Tibial nerve (tissue), 4 donors: ENCODE measurements at places on chromosomes 3 and 15. TPM values are rescaled to one million over a fixed set of nuclear protein-coding genes. Genes with fewer than 3 reads are reported as not detected.

DNA sequence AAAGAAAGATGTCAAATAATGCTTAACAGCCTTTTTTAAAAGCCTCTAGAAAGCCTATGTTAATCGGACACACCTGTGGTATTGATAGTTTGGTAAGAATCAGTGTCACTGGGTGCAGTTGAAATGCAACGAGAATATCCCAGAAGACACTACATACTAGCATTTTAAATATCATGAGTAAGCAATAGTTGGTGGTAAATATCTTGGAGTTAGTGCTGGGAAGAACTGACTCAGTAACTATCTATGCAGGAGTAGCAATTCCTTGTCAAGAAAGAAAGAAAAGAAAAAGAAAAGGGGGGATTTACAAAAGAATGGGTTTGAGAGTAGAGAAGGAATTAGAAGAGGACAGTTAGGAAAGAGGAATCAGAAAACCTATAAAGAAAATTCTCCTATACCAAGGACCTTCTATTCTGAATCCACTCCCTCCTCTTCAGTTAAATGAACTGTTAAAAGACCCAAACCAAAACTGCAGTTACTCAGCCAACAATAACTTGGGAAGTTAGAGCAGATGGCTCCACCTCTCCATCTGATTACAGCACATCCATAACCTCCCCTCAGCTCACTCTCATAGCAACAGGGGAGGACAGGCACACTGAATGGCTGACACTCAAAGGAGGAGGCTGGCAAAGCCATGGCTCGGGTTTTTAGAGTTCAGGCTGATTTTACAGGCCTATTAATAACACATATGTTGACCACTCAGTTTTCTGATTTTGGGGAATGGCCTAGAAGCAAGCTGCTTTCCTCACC lies 207.6 kb upstream of the MDFIC2 start:
- H3K4me1 ChIP-seq = no peaks in the 10 kb centered on the region
- no peaks in the 10 kb centered on the region for H3K27me3 ChIP-seq
- H3K36me3 ChIP-seq = no peaks in the 10 kb centered on the region

DNA sequence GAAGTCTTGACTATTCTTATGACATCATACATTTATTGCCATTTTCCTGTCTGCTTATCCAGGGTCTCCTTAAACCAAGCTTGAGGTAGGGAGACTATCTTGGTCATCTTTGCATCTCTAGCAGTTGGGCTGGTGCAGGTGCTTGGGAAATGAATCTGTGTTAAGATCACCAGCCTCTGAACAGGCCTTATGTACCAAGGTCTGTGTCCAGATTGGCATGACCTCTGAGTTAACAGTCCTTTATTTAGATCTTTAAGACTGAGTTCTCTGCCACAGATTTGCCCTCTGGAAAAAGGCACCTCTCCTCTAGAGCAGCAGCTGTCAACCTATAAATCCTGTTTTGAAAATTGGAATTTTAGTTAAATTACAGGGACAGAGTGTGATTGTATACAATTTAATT lies 35.4 kb downstream of the RAB7A start:
- H3K27ac ChIP-seq = no peak overlapping the region
- no peak for DNase-seq
- H3K4me1 ChIP-seq = peaks cover 21% of the 10 kb centered on the region

DNA sequence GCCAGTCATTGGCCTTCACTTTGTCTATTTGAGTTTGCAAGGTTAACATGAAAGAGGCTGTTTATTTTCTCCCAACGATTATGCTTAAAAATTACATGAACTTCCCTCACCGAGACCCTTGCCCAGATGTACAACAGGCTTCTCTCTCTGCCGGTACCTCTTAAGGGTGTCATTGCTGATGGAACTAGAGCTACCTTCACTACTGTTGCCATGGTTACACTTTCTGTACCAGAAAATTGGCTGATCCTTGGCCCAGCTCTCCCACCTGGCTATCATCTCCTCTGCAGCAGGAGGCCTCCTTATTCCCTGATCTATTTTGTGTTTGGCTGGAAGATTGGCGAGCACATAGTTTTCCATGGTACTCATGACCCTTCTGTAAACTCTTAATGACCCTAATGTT lies 24.0 kb upstream of the LIPC start:
- no peaks in the 10 kb centered on the region for H3K36me3 ChIP-seq
- no peaks in the 10 kb centered on the region for H3K4me1 ChIP-seq
- H3K27me3 ChIP-seq = no peaks in the 10 kb centered on the region
- no peak for DNase-seq
- H3K27ac ChIP-seq = no peak overlapping the region

GRCh38 chr3:126965526-126966080 lies 17.3 kb upstream of the PLXNA1 start:
- H3K4me1 ChIP-seq = peaks cover 18% of the 10 kb centered on the region
- H3K27me3 ChIP-seq = no peaks in the 10 kb centered on the region
- H3K27ac ChIP-seq = no peak overlapping the region
- DNase-seq = no peak

GRCh38 chr3:40379674-40380306 lies 7.2 kb upstream of the ENTPD3 start:
- H3K27me3 ChIP-seq = no peaks in the 10 kb centered on the region
- no peak overlapping the region for H3K4me3 ChIP-seq
- no peak for DNase-seq
- H3K27ac ChIP-seq = no peak overlapping the region
- H3K4me1 ChIP-seq = no peaks in the 10 kb centered on the region
- no peaks in the 10 kb centered on the region for H3K36me3 ChIP-seq

DNA sequence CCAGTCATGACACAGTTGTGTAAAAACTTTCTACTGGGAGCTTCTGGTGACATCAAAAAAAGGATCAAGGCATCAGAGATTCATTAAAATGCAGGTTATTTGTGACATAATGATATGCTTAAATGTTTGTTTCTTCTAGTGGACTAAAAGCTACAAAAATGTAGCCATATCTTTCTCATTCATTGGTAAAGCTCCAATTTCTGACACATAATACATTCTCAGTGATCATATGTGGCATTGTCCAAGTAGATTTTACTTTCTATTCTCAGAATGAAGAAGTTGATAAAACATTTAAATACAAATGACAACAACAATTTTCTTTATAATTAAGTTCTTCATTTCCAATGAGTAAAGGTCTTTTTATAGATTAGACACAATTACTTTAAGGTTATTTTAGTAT lies 71.0 kb upstream of the ARHGEF26 start:
- H3K36me3 ChIP-seq = no peaks in the 10 kb centered on the region
- no peak for DNase-seq
- no peaks in the 10 kb centered on the region for H3K27me3 ChIP-seq
- H3K27ac ChIP-seq = no peak overlapping the region
- no peak overlapping the region for H3K4me3 ChIP-seq
- no peaks in the 10 kb centered on the region for H3K4me1 ChIP-seq

DNA sequence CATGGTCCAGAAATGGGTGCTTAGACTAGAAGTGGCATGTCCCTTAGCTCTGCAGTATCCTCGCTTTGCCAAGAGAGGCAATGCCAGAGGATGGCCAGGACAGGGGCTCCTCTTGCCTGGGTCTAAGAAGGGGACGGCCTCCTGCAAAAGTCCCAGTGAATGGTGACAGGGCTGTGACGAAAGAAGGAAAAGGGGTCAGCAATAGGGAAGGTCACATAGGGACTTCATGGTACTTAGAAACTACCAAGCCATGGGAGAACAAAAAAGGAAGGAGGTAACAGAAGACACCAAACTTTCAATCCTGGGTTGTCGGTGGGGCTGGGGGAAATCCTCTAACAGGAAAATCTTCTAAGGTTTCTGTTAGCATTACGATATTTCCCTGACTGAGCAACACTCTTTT lies 36.2 kb upstream of the ATOSA start:
- no peak for DNase-seq
- H3K4me1 ChIP-seq = no peaks in the 10 kb centered on the region
- no peak overlapping the region for H3K27ac ChIP-seq
- H3K27me3 ChIP-seq = no peaks in the 10 kb centered on the region

DNA sequence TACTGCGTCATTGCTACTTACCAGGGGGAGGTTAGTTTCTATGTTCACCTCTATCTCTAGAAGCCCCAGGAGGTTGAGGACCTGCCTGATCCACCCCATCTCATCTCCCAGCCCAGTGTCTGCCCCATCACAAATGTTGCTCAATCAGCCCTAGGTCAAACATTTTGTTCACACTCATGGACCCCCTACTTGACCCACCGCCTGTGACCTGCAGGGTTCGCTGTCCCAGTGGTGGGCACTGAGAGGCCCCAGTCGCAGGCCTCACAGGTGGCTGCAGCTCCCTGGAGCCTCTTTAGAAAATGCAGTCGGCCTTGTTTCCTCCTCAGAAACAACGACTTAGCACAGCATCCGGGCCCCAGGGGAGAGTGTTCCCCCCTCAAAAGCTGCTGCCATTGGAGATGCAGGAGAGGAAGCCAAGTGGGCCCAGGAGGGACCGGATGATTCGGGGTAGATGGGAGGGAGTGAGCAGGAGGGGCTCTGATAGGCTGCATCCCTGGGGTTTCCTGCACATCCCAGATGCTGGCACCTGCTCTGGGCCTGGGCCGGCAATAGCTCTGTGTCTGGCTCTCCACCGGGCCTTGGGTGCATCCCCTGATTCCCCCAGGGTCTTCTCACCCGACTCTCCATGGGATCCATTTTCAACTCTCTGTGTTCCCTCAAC lies 18.4 kb upstream of the INSYN1 start:
- H3K4me3 ChIP-seq = no peak overlapping the region
- H3K36me3 ChIP-seq = no peaks in the 10 kb centered on the region
- no peak overlapping the region for H3K27ac ChIP-seq
- H3K27me3 ChIP-seq = no peaks in the 10 kb centered on the region
- H3K4me1 ChIP-seq = no peaks in the 10 kb centered on the region

DNA sequence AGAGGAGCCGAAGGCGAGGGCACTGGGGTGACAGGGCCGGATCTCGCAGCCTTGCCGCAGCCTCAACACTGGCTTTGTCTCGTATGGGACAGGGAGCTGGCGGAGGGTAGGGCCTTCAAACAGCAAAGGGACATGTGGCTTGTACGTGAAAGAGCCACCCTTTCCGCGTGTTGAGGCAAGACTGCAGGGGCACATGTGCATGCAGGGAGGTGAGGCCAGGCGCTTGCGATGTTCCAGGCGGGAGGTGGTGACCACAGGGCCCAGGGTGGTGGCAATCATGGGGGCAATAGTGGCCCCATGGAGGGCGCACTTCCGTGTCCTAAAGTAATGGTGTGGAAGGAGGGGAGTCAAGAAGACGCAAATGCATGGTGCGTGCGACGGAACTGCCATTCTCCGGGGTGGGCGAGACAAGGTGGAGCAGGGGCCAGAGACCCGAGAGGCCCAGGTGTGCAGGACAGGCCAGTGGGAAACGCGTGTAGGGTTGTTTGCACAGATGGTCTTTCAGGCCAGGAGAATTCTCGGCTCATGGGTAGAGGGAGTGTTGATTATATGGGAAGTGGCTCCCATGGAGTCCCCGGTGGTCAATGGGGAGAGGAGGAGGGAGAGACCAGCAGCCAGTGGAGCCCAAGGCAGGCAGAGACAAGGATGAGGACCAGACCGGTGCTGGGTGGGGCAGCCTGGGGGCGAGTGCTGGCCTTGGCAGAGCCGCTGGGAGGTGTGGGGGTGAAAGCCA lies 45.8 kb upstream of the PCSK6 start:
- H3K4me3 ChIP-seq = no peak overlapping the region
- no peaks in the 10 kb centered on the region for H3K4me1 ChIP-seq
- DNase-seq = no peak
- no peak overlapping the region for H3K27ac ChIP-seq
- H3K27me3 ChIP-seq = no peaks in the 10 kb centered on the region

- no peak overlapping the region for H3K27ac ChIP-seq
- H3K4me3 ChIP-seq = no peak overlapping the region
Measured at GRCh38 chr3:133901083-133901482, 5.4 kb upstream of the RAB6B start.

- no peak overlapping the region for H3K4me3 ChIP-seq
- H3K27ac ChIP-seq = no peak overlapping the region
- H3K4me1 ChIP-seq = no peaks in the 10 kb centered on the region
- no peak for DNase-seq
- H3K27me3 ChIP-seq = no peaks in the 10 kb centered on the region
- H3K36me3 ChIP-seq = no peaks in the 10 kb centered on the region
Measured at GRCh38 chr3:39668420-39668819, 141.0 kb upstream of the MYRIP start.

PEX5L gene
- 30.8 TPM for total RNA-seq

- no peaks in the 10 kb centered on the region for H3K27me3 ChIP-seq
- DNase-seq = peak; percentile 43
- no peak overlapping the region for H3K27ac ChIP-seq
- peaks cover 2% of the 10 kb centered on the region for H3K4me1 ChIP-seq
Measured at GRCh38 chr3:104273046-104273649, 1093.6 kb upstream of the ALCAM start.

DNA sequence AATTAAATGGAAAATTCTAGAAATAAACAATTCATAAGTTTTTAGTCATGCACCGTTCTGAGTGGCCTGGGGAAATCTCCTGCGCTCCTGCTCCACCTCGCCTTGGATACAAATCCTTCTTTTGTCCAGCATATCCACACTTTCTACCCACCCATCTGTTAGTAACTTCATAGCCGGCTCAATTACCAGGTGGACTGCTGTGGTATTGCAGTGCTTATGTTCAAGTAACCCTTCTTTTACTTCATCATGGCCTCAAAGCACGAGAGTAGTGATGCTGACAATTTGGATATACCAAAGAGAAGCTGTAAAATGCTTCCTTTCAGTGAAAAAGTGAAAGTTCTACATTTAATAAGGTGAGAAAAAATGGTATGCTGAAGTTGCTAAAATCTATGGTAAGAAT lies 142.3 kb upstream of the CHL1 start:
- H3K4me3 ChIP-seq = no peak overlapping the region
- peak overlapping the region; percentile 29 for H3K27ac ChIP-seq
- DNase-seq = no peak
- H3K27me3 ChIP-seq = no peaks in the 10 kb centered on the region

- H3K4me3 ChIP-seq = no peak overlapping the region
- H3K36me3 ChIP-seq = peaks cover 89% of the 10 kb centered on the region
- no peak for DNase-seq
- H3K27ac ChIP-seq = no peak overlapping the region
Measured at GRCh38 chr3:119400466-119400865, 62.9 kb downstream of the TMEM39A start.

GRCh38 chr15:29356786-29357185 lies 87.2 kb upstream of the NSMCE3 start:
- no peak overlapping the region for H3K4me3 ChIP-seq
- no peaks in the 10 kb centered on the region for H3K27me3 ChIP-seq
- H3K36me3 ChIP-seq = no peaks in the 10 kb centered on the region
- no peak overlapping the region for H3K27ac ChIP-seq

DNA sequence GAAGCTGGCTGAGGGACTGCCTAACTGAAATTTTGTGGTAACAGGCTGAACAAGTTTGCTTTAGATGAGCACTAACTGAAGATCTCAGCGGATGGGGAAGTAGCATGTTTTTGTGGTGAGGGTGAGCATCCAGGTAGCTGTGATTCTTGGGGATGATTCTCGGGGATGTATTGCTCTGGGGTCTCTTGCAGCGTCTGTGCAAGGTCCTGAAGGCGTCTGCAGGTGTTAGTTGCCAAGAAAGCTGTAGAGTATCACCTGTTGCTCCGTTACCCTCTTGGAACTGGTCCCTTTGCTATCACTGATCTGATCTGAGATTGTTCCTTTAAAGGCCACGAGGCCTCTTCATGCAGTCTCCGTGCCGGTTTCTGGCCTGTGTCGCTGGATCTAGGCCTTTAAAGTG lies 6.0 kb downstream of the TMED3 start:
- no peaks in the 10 kb centered on the region for H3K36me3 ChIP-seq
- DNase-seq = no peak
- H3K4me3 ChIP-seq = no peak overlapping the region
- no peak overlapping the region for H3K27ac ChIP-seq
- H3K27me3 ChIP-seq = no peaks in the 10 kb centered on the region
- no peaks in the 10 kb centered on the region for H3K4me1 ChIP-seq
